Globus pallidus (tissue), 1 donor: ENCODE measurements at places on chromosomes 7 and 10.

- no peak for DNase-seq
These were observed 33.5 kb upstream of the SFTPD start for GRCh38 chr10:79982362-79982800.

- DNase-seq: no peak
These were observed 16.5 kb downstream of the AIFM2 start for GRCh38 chr10:70115948-70116682.

- DNase-seq: peak; percentile 3
These were observed 167.6 kb downstream of the AMPH start for GRCh38 chr7:38463277-38464225.

GRCh38 chr7:5594616-5595544, 171.2 kb upstream of the TNRC18 start:
- DNase-seq: no peak

- DNase-seq: no peak
These were observed 204.2 kb downstream of the TNS3 start for GRCh38 chr7:47377741-47378140.

DNA sequence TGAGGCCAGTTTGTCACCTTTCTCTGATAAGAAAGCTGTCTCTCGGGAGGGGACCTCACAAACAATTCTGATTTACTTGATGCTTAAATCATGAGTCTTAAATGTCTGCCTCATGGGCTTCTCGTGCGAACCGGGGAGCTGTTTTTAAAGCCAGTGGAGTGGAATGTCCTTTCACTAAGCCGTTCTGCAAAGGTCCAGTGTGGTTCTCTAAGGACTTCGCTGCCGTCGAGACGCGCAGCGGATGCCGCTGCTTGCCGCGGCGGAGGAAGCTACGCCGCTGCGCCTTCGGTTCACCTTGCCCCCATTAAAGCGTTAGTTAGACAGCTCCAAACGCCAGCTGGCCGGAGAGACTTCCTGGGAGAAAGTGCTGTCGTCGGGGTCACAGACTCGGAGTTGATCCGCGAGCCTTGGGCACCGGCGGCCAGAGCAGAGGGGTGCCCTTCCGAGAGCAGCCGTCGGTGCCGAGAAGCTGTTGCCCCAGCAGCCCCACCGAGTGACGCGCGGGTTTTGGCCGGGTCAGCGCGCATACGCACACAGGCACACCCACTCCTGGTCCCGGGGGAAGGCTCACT, 1.3 kb upstream of the HMX3 start:
- DNase-seq: no peak

DNA sequence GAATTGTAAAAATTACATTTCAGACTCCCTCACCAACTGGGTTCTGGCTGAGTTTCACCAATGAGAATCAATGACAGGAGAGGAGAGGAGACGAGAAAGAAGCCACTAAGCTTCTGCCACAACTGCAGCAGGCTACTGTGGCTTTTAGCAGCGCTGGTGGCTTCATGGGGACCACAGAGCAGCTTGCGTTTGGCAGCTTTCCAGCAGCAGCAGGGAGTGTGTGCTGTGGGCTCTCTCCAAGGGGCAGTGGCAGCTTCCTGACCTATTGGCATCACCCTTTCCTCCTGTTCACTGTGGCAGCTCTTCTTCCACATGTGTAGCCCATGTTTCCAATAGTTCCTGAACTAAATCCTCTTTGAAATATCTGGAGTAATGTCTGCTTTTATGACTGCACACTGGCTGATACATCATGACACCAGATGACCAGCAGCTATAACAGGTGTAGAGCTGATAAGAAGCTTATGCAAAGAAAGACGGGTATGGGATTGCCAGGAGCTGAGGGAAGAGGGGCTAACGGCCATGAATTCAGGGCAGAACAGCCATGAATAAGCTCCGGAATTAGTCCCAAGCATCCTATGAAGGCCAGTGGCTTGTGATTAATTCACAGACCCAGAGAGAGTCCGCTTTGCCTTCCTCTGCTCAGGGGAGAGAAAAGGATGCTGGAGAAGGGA, 46.8 kb downstream of the KCNH2 start:
- no peak for DNase-seq

DNA sequence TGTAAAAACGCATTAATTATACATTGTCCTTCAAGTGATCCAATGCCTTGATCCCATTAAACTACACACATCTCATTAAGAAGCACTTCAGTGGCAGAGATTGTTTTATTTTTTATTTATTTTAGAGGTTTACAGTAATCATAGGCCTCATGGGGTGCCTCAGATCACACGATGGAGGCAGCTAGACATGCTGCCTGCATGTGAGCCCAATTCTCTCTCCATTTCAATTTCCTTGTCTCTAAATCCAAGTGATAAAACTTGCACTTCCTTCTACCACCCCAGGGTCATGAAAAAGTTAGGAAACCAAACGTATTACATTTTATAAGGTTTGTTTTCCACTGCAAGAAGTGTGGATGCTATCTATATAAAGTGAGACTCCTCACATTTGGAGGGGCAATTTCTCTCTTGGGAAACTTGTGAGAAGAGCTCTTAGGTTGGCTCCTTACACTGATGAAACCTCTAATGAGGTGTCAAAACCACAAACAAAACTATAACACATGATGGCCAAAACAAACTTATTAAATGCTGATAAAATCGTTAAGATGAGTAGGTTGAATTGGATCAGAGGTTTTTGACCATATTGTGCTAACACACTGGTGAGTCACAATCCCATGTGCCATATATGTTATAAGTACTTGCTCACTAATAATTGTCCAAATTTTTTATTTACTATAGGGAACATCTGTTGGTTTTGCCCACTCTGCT, 22.3 kb upstream of the XPNPEP1 start:
- no peak for DNase-seq

- DNase-seq: no peak
These were observed 288.9 kb downstream of the ADARB2 start for GRCh38 chr10:1448252-1448930.
